Activated CD4-positive, alpha-beta T cell treated with anti-CD3 and anti-CD28 coated beads, Interleukin-2, amount 10 ng/mL, durations not matched to agents 24 days and 14 days (primary cell): ENCODE measurements at places on chromosomes 7 and 10. TPM values are rescaled to one million over a fixed set of nuclear protein-coding genes. Genes with fewer than 3 reads are reported as not detected.

EGFR gene
- not detected in 2 replicates for total RNA-seq

DNA sequence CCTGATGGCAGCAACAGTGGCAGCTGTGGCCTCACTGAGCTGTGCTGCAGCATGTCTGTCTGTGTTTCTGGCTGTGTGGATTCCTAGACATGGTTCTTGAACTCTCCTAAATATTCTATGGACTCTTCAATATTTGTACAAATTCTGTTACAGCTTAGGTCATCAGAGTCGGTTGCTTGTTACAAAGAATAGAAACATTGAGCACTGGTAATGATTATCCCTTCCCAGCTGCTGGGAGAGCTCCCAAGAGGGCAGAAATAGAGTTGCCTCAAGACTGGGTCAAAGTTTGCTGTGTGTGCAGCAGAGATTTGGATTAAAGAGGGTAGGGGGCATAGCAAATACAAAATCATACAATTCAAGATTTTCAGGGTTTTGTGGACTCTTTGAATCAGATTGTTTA is 337.1 kb upstream of the AKR1E2 start:
- H3K4me1 ChIP-seq = no peaks in the 10 kb centered on the region
- no peak for DNase-seq
- H3K4me3 ChIP-seq = no peak overlapping the region
- H3K36me3 ChIP-seq = no peaks in the 10 kb centered on the region
- H3K27ac ChIP-seq = no peak overlapping the region
- H3K27me3 ChIP-seq = peaks cover 35% of the 10 kb centered on the region

- no peaks in the 10 kb centered on the region for H3K4me1 ChIP-seq
- no peak for DNase-seq
- no peaks in the 10 kb centered on the region for H3K27me3 ChIP-seq
- no peak overlapping the region for H3K27ac ChIP-seq
- H3K36me3 ChIP-seq = no peaks in the 10 kb centered on the region
Observed at GRCh38 chr7:157976406-157976805, 611.2 kb downstream of the PTPRN2 start.

DNA sequence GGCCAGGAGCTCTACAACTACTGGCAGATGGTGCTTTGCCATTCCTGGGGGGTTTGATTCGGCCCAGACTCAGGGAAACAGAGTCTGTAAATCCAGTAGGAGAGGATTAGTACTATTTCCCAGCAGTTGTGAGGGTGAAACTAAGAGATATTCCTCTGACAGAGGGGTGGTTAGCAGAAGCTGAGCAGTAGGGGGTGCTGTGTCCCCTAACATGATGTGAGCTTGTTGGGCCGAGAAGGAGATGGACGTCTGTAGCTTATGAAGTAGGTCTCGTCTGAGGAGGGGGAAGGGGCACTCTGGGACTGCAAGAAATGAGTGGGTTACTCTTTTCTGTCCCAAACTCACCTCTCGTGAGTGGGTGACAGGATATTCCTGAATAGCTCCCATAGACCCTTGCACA is 179.2 kb upstream of the MBL2 start:
- no peaks in the 10 kb centered on the region for H3K4me1 ChIP-seq
- H3K36me3 ChIP-seq = no peaks in the 10 kb centered on the region
- no peak for DNase-seq
- no peaks in the 10 kb centered on the region for H3K27me3 ChIP-seq
- no peak overlapping the region for H3K4me3 ChIP-seq
- no peak overlapping the region for H3K27ac ChIP-seq

TMEM236 gene
- 0.02 and 0.05 TPM in 2 replicates for total RNA-seq

- H3K27me3 ChIP-seq = no peaks in the 10 kb centered on the region
- H3K4me3 ChIP-seq = no peak overlapping the region
- no peak overlapping the region for H3K27ac ChIP-seq
- no peak for DNase-seq
- H3K4me1 ChIP-seq = no peaks in the 10 kb centered on the region
Observed at GRCh38 chr7:121961089-121961867, 88.3 kb downstream of the PTPRZ1 start.

UCN3 gene
- total RNA-seq = not detected in 2 replicates

NRAP gene
- total RNA-seq = not detected in 2 replicates

DNA sequence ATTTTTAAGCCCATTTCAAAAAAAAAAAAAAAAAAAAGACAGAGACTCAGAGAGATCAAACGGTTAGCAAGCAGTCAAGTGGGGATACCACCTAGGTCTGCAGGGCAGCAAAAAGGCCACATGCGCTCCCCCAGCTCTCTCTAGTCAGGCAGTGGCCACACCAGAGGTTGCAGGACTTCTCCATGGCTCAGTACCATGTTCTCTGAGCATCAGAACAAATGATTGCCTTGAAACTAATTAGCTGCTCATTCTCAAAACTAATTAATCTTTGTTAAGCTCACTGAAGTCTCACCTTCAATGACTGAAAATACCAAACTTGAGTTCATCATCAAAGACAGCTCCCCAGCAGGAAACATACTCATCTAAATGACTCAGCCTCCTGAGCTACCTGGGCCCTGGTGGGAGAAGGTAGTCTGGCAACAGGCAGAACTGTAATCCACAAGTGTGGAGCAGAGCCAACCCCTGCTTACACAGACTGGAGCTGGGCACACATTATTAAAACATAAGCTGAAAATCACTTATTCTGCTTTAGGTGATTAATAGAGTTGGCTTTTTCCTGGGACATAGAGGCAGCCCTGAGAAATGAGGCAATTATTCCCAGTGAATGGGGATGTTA is 319.6 kb downstream of the GRID1 start:
- H3K27ac ChIP-seq = no peak overlapping the region
- H3K36me3 ChIP-seq = no peaks in the 10 kb centered on the region
- no peak for DNase-seq
- H3K4me1 ChIP-seq = peaks cover 11% of the 10 kb centered on the region
- peaks cover 14% of the 10 kb centered on the region for H3K27me3 ChIP-seq

AMPH gene
- total RNA-seq = not detected in 2 replicates

ARHGEF5 gene
- 8.7 and 9.4 TPM in 2 replicates for total RNA-seq

HMX2 gene
- not detected in 2 replicates for total RNA-seq

VWDE gene
- 1.8 and 1.9 TPM in 2 replicates for total RNA-seq

DNA sequence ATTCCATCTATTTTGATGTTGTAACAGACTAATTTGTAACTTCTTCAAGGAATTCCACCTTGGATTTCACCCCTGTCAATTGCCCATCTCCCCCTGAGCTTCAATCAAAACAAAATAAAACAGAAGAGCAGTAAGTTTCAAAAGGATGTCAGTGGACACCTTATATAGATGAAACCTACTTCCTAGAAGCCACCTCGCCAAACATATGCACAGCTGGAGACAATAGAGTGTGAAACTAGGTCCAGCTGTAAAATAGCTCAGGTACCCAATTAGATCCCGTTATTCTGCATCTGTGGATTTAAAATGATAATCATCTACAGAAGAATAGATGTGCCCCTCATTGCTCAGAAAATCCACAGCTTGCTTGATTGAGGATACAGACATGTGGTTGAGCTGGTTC is 598.6 kb downstream of the SH2D4B start:
- no peaks in the 10 kb centered on the region for H3K36me3 ChIP-seq
- H3K27ac ChIP-seq = no peak overlapping the region
- DNase-seq = no peak
- no peaks in the 10 kb centered on the region for H3K27me3 ChIP-seq
- no peaks in the 10 kb centered on the region for H3K4me1 ChIP-seq

- H3K27me3 ChIP-seq = no peaks in the 10 kb centered on the region
- no peak overlapping the region for H3K27ac ChIP-seq
- H3K36me3 ChIP-seq = no peaks in the 10 kb centered on the region
- no peak overlapping the region for H3K4me3 ChIP-seq
- DNase-seq = no peak
- no peaks in the 10 kb centered on the region for H3K4me1 ChIP-seq
Observed at GRCh38 chr7:73971322-73971703, 56.7 kb upstream of the ELN start.

- no peak overlapping the region for H3K4me3 ChIP-seq
- no peaks in the 10 kb centered on the region for H3K36me3 ChIP-seq
- DNase-seq = no peak
- H3K27me3 ChIP-seq = no peaks in the 10 kb centered on the region
- no peak overlapping the region for H3K27ac ChIP-seq
Observed at GRCh38 chr10:128463991-128464760, 338.0 kb upstream of the MKI67 start.

DNA sequence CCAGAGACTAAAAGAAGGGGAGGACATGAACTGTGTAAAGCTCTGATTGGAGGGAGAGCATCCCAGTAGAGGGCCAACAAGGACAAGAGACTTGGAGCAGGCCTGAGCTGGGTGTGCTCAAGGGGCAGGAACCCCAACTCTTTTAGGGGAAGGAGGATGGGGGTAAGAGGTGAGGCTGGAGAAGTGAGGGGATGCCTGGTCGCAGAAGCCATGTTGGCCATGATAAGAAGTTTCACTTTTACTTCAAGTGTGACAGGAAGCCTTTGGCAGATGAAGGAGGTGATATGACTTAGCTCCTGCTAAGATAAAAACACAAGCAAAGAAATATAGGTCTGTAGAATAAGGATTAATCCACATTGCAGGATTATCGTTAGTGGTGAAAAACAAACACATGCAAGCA is 208.3 kb downstream of the JAZF1 start:
- no peaks in the 10 kb centered on the region for H3K27me3 ChIP-seq
- DNase-seq = peak; percentile 80
- H3K36me3 ChIP-seq = no peaks in the 10 kb centered on the region
- peak overlapping the region; percentile 78 for H3K4me3 ChIP-seq
- H3K4me1 ChIP-seq = peaks cover 25% of the 10 kb centered on the region

- H3K27me3 ChIP-seq = no peaks in the 10 kb centered on the region
- peaks cover 53% of the 10 kb centered on the region for H3K4me1 ChIP-seq
- peaks cover 62% of the 10 kb centered on the region for H3K36me3 ChIP-seq
- no peak overlapping the region for H3K27ac ChIP-seq
- no peak for DNase-seq
- no peak overlapping the region for H3K4me3 ChIP-seq
Observed at GRCh38 chr7:114937446-114937845, 15.6 kb downstream of the MDFIC start.
